ENCODE measurements at places on chromosomes 11 and 22.

GRCh38 chr11:59647245-59647980, 21.4 kb downstream of the PATL1 start:
- DNase-seq = no peak

DNA sequence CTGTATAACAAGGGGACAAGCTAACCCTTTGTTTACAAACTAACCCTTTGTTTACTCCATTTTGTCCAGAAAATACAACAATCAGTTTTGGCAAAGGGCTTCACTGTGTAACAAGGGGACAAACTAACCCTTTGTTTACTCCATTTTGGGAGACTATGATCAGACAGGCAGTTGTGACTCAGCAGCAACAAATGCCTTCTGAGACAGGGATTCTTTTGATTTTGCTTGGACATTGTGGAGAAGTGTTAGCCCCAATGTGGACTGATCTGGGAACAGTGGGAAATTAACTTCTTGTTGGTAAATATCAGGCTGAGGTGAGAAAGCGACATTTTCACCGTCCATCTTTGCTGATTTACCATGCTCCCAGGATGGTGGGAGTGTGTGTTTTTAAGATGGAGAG, 983 bp downstream of the EHF start:
- no peak for DNase-seq

DNA sequence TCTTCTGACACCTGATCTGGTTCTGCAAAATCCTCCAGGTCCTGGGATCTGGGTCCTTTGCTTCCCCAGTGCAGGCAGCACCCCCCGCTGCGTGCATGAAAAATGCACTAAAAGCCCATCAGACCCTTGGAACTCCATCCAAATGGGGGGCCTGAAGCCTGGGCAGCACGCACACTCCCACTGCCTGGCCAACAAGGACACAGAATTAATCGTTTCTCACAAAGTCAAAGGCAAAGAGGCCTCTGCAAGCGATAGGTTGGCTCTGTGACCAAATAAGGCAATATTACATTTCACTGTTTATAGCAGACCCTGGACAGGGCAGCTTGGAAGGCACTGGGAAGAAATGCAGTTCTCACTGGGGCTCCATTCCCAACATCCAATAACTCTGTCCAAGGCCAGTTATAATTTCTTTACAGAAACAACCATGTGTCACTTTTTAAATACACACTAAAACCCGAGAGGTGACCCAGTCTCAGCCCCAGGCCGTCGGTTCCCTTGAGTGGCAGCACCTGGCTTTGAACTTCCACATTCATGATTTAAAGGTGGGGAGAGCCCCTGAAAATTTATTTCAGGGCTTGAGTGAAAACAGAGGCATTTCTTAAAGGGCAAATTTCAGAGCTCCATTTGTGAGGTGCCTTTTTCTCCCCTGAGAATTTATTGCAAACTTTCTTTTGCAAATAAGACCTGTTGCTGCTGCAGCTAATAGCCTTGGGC, 114.4 kb upstream of the ANO1 start:
- DNase-seq = no peak

DNA sequence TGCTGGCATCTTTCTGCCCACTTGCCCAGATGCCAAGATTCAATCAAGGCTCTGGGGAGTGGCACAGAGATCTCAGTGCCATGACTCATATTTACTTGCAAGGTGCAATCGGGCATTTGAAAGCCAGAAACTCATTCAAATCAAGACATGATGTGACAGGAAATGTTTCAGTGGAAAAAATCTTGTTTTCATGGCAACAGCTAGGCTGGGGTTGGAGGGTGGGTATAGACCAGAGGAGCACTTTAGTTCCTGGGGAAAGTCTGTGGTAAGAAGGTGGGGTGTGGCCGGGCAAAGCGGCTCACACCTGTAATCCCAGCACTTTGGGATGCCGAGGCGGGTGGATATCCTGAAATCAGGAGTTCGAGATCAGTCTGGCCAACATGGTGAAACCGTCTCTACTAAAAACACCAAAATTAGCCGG, 1.2 kb downstream of the MAJIN start:
- no peak for DNase-seq
